NCI-H82 (cell line): ENCODE measurements at places on chromosomes 7 and 10.

DNA sequence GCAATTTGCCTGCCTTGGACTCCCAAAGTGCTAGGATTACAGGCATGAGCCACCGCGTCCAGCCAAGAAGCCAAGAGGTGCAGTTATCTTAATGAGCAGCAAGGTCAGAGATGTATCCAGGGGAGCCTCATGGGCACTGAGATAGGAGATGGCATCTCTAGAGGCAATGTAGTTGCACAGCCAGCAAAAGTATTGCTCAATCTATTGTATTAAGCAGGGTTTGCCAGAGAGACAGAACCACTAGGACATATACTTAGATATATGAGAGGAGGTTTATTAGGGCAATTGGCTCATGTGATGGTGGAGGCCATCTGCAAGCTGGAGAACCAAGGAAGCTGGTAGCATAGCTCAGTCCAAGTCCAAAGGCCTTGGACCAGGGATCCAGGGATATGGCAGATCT is 16.3 kb upstream of the VPS26A start:
- no peak for DNase-seq

- DNase-seq = peak; percentile 5
Measured at GRCh38 chr10:114045136-114046086, 1.7 kb downstream of the ADRB1 start.

DNA sequence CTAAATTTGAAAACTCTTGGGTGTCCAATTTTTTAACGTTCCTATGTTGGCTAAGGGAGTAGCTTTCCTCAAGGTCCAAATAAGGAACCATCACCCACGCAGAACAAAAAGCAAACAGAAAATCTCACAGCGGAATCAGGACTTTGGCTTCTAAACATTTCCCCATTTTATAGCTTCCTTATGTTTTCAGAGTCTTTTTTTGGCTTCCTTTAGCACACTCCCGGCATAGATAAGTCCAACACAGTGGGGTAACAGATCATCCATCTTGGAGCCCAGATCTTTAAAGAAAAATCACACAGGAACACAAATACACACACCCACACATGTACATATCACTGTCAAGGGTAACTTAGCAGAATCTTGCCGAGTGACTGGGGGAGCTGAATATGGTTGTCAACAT is 4.2 kb upstream of the TCF7L2 start:
- DNase-seq = no peak

DNA sequence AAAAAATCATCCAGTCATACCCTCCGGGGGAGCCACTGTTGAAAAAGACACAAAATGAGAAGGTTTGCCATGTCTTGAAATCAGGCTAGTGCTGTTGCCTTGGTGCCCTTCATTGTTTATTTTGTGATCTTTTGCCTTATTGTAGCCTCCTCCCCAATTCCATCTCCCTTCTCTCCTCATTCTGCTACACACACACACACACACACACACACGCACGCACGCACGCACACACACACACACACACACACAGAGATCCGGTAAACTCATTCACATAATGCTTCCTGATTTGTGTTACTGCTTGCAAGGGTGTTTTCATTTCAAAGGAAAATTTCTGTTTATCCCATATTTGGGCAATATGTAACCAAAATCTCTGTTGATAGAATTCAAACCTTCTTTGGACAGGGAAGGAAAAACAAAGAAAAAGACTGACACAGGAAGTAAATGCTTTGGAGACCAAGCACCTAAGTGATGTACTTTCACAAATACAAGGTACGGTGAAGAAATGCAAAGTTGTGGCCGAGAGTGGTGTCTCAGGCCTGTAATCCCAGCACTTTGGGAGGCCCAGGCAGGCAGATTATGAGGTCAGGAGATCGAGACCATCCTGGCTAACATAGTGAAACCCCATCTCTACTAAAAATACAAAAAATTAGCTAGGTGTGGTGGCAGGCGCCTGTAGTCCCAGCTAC is 141.1 kb upstream of the CDK13 start:
- no peak for DNase-seq

GRCh38 chr10:48307711-48308018 is 1.2 kb downstream of the MAPK8 start:
- no peak for DNase-seq

DNA sequence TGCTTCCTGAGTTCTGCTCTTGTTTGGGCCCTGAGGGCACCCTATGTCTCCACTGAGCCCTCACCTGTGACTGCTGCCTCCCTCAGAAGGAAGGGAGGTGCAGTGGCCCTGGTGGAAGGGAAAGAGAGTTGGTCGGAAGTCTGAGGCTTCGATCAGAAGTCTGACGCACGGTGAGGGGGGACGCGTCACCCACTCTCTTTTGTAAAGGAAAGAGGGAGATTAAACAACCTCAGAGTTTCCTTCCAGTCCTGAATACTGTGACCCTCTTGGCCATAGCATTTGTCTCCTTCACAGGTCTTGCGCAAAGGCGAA is 31.4 kb upstream of the TRIM8 start:
- no peak for DNase-seq

GRCh38 chr7:112896026-112896601 is 105.9 kb upstream of the TMEM168 start:
- no peak for DNase-seq
